ENCODE measurements at places on chromosomes 11 and 22. TPM values are rescaled to one million over a fixed set of nuclear protein-coding genes. Genes with fewer than 3 reads are reported as not detected.

The CD248 gene
- total RNA-seq, result not detected

The GLYATL1 gene
- not detected for total RNA-seq

The HTR3B gene
- not detected for total RNA-seq

The EHF gene
- 1.1 TPM for total RNA-seq

The CD3D gene
- total RNA-seq, result 0.51 TPM

The HSPB2 gene
- not detected for total RNA-seq

The ANO5 gene
- total RNA-seq, result 1.3 TPM

The SCN4B gene
- total RNA-seq, result 1.2 TPM

The GLB1L3 gene
- 0.23 TPM for total RNA-seq

The SAA4 gene
- total RNA-seq, result not detected

The CREB3L1 gene
- total RNA-seq, result 4.6 TPM

The TRIM48 gene
- total RNA-seq, result not detected

The TRIM29 gene
- total RNA-seq, result not detected

The PYGM gene
- not detected for total RNA-seq

The OR4A16 gene
- not detected for total RNA-seq

The SLC22A8 gene
- total RNA-seq, result not detected

The LYVE1 gene
- not detected for total RNA-seq

The OR5F1 gene
- not detected for total RNA-seq

The POU2AF2 gene
- not detected for total RNA-seq

The PSMD13 gene
- total RNA-seq, result 334 TPM

The POU2F3 gene
- not detected for total RNA-seq

The TRPM5 gene
- total RNA-seq, result not detected

The MRPL21 gene
- 111 TPM for total RNA-seq

The ACRV1 gene
- total RNA-seq, result not detected

The OR10D3 gene
- not detected for total RNA-seq

The OR8A1 gene
- total RNA-seq, result not detected

The SWAP70 gene
- 9.1 TPM for total RNA-seq

The PATE4 gene
- total RNA-seq, result not detected

The APOA4 gene
- total RNA-seq, result not detected

The MIOX gene
- not detected for total RNA-seq

The CCDC88B gene
- 1.7 TPM for total RNA-seq

The MISFA gene
- 6.4 TPM for total RNA-seq

The SLC22A12 gene
- not detected for total RNA-seq

The BACE1-AS gene
- 2.9 TPM for total RNA-seq

The MS4A3 gene
- total RNA-seq, result not detected

The NLRP14 gene
- total RNA-seq, result 0.48 TPM

The CD3G gene
- total RNA-seq, result not detected

The NELL1 gene
- not detected for total RNA-seq

The FGF3 gene
- not detected for total RNA-seq

The OR4D5 gene
- not detected for total RNA-seq

The F2 gene
- total RNA-seq, result not detected
